ENCODE measurements at places on chromosomes 16 and 17.
A peak's percentile ranks its signal among the peaks of the same experiment; 100 is the strongest.

- no peak for DNase-seq
Measured at GRCh38 chr16:51524070-51524469, 373.0 kb upstream of the SALL1 start.

DNA sequence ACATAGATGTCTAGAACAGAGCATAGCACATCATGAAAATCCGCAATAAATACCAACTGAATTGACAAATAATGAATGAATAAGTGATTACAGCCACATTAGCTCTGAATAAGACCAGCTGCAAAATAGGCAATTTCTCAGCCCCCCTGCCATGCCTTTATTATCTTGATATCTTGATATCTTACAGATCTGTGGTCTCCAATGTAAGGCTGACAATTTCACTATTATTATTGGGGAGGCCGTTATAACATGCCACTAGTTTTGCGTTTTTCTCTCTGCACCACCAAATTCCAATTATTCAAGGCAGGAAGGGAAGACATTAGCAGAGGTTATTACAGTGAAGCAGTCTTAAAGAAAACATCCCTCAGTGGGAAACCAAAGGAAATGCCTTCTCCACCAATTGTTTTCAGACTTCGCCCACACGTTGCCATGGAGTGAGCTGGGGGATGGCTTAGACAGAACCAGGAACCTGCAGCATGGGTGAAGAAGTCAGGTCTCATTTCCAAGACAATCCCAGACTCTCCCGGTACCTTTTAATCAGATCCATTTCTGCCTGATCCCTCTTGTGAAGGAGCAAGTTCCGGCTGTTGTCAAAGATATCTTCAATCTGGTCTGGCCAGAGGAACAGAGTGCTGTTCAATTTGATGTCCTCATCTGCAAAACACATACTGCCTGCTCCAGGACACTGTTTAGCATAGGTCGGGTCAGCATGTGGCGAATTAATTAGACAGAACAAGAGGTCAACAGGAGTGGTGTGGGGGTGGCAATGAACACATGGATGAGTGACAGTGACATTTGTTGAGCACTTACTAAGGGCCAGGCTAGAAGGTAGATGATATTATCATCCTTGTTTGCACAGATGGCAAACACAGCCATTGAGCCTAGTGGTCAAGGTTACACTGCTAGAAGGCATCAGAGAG, 46.4 kb downstream of the DNAH3 start:
- no peak for DNase-seq

GRCh38 chr17:82161216-82161615, 51.4 kb downstream of the CCDC57 start:
- DNase-seq: no peak

GRCh38 chr16:53090286-53090590, 35.4 kb downstream of the CHD9 start:
- DNase-seq: no peak

- peak; percentile 22 for DNase-seq
Measured at GRCh38 chr17:1422885-1423284, 22.9 kb upstream of the YWHAE start.

- no peak for DNase-seq
Measured at GRCh38 chr16:82341146-82341669, 171.2 kb upstream of the MPHOSPH6 start.

- no peak for DNase-seq
Measured at GRCh38 chr17:26774291-26775218, 519.4 kb upstream of the WSB1 start.

- no peak for DNase-seq
Measured at GRCh38 chr16:2008631-2009163, 924 bp downstream of the ZNF598 start.

DNA sequence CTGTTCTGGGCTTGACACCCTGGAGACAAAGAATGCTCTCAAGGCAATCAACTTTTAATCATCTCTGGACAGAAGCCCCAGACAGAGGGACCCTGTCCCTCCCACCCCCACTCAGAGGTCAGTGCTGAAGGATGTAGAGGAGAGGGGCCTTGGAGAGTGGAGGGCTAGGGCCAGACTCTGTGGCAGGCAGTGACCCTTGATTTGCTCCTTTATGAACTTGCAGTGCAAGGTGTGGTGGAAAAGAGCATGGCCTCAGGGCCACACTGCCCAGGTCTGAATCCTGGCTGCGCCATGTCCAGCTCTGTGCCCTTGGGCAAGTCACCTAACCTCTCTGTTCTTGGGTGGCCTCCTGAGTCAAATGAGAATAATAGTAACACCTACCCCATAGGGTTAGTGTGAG, 134.3 kb downstream of the TMEM132E start:
- DNase-seq: no peak

DNA sequence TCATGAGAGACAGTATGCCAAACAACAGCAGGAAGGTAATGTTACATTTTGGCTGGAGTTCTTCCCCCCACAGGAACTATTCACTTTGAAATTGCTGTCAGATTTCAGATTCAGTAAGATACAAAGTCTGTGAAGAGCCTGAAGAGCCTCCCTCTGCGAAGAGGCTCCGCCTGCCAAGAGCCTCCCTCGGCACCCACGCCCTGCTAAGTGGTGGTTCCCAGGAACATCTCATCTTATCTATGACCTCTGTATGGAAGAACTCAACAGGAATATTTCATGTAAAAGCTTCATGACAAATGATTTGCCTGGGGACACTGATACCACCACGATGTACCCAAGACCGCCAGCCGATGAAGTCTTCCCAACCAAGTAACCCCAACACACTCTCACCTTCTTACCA, 3.2 kb downstream of the ZC3H7A start:
- peak; percentile 26 for DNase-seq

GRCh38 chr16:10597187-10597601, 16.8 kb upstream of the EMP2 start:
- no peak for DNase-seq

- DNase-seq: no peak
Measured at GRCh38 chr17:27181935-27182334, 112.0 kb upstream of the WSB1 start.

- DNase-seq: no peak
Measured at GRCh38 chr16:56649271-56649670, 2.4 kb upstream of the MT1B start.

DNA sequence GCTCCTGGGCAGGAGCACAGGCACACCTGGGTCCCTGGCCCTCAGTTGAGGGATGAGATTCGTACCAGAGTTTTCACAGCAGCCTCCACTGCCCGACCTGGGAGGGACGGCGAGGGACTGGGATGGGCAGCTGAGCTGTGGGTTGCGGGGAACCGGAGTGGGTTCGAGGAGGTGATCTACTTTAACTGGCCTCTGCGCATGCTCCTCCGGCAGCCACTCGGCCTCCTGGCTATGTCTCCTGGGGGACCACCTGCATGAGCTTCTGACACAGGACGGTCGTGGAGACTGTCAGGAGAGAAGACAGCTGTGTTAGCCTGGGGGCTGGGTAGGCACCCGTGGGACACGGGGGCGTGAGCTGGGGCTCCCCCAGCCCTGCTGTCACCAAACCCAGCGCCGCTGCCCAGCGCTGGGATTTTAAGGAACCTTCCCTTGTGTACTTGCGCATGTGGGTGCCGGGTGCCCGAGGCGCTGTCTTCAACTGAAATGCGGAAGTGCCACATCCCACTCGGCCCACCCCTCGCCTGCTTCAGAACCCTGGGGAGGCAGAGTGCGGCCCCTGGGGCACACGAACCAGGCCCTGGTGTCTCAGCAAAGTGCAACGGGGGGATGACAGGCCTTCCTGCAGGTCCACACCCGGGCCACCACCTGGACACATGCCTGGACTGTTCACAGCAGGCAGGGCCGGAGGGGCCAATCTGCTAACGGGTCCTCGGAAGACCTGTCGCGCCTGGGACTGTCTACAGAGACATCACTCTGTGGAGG, 36.4 kb downstream of the SLC7A5 start:
- DNase-seq: no peak

GRCh38 chr16:83771306-83771942, 36.4 kb upstream of the HSBP1 start:
- peak; percentile 78 for DNase-seq

- DNase-seq: no peak
Measured at GRCh38 chr17:55773671-55774070, 22.8 kb downstream of the PCTP start.

DNA sequence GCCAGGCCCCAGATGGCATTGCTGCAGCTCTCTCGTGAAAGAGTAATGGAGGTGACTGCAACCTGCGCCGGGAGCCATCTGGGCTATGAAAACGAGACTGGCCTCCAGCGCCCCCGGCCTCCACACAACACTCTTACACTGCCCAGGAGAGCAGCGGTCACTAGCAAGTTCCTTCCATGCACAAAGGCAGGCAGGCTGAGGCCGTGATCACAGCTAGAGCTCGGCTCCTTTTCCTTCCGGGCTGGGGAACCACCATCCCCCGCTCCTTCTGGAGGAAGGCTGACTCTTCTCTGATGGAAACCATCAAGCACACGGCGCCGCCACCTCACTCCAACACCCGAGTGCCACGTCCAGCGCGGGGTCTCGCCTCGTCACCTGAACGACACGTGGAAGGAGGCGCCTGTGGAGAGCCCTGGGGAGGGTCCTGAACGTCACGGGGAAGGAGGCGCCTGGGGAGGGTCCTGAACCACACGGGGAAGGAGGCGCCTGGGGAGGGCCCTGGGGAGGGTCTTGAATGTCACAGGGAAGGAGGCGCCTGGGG, 61.9 kb downstream of the KLHDC4 start:
- no peak for DNase-seq

GRCh38 chr17:27654654-27655524, 23.9 kb downstream of the LGALS9 start:
- DNase-seq: peak; percentile 74

DNA sequence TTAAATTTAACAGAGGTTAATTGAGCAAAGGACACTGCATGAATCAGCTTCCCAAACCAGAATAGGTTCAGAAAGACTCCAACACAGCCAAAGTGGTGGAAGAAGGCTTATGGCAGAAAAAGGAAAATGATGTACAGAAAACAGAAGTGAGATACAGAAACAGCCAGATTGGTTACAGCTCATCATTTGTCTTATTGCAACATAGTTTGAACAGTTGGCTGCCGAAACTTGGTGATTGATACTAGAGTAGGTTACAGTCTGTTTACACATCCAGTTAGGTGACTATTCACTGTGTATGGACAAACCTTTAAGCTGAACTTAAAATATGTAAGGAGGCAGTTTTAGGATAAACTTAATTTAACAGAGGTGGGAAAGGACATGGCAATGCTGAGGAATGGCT, 18.3 kb downstream of the TMEM100 start:
- DNase-seq: no peak

- no peak for DNase-seq
Measured at GRCh38 chr16:175011-175949, 1.2 kb upstream of the HBA1 start.

DNA sequence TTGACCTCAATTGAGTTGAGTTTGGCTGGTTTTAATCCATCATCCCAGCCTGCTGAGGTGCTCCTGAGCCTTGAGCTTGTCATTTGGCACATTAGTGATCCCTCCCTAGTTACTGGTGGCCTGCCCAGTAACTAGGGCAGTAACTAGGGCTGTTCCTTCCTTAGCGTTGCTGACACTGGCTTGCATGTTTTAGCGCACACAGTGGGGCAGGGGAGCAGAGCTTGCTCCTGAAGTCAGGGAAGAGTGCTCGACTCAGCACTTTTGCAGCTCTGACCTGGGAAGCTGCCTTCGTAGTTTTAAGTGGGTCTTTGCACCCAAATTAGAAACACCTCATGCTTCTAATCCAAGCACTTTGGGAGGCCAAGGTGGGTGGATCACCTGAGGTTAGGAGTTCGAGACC, 15.7 kb downstream of the CCDC42 start:
- DNase-seq: no peak

DNA sequence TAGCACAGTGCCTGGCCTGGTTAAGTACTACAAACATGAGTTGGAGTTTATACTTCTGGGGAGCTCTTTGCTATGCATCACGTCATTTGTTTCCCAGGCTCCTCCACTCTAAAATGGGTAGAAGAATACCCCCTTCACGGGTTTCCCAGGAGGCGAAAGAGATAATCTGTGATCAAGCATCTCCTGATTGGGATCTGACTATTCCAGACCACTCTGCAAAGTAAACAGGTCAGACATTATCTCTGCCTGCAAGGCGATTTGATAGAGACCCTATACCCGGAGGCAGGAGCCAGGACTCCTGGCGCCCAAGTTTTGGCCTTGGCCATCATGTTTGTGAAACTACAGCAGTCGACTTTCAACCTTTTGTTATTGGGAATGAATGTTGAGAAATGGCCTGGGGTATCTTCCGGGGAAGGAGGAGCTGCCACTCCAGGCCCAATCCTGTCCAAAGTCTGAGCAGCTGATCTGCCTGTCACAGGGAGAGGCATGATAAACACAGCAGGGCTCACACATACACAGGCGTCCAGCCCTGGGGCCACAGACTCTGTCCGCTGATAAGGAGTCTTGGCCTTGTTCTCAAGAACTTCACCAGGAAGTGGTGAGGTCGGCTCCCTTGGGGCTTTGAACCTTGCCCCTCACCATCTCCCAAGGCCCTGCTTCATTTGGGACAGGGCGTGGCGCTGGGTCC, 199.9 kb downstream of the MAF start:
- DNase-seq: no peak

DNA sequence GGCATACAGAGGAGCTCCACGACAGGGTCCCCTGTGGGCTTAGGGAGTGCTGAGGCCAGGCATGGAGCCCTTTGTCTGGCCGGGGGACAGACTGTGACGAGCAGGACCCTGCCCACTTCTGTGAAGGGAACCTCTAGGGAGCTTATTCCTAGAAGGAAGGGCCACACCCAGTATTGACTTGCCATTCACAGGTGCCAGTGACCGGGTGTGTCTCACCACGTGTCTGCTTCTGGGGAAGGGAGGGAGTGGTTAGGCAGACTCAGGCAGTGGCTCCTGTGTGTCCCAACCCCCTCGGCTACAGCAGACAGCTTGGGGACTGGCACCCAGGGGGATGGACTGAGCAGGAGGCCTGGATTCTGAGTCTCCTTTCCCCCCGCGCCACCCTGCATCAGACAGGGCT, 57.2 kb downstream of the SOCS1 start:
- DNase-seq: no peak

GRCh38 chr17:79066963-79067362, 7.7 kb upstream of the ENGASE start:
- no peak for DNase-seq
